Activated T-helper 17 cell treated with anti-CD3 and anti-CD28 coated beads, Interleukin-2, amount 50 U/mL, for 72 hours (primary cell): ENCODE measurements at places on chromosomes 5 and 9. TPM values are rescaled to one million over a fixed set of nuclear protein-coding genes. Genes with fewer than 3 reads are reported as not detected.

Gene RNF44
- 88.1 TPM for total RNA-seq

Gene CYLC2
- total RNA-seq, result not detected

Gene IL7R
- total RNA-seq, result 203 TPM

Gene IL9
- total RNA-seq, result 29.3 TPM

Gene SPATA31E1
- not detected for total RNA-seq

Gene C7
- not detected for total RNA-seq

Gene S100Z
- 5.2 TPM for total RNA-seq

Gene EDIL3
- total RNA-seq, result not detected

Gene COL23A1
- total RNA-seq, result 0.24 TPM

Gene LCN12
- 2.4 TPM for total RNA-seq

Gene PCDHGA4
- total RNA-seq, result not detected

Gene F2R
- 9.4 TPM for total RNA-seq

Gene CEL
- total RNA-seq, result 4.2 TPM

Gene TCOF1
- total RNA-seq, result 117 TPM

Gene TSLP
- 0.13 TPM for total RNA-seq

Gene FSTL4
- total RNA-seq, result 0.24 TPM

Gene ZNF462
- total RNA-seq, result 2.6 TPM

Gene MRRF
- 42.7 TPM for total RNA-seq

Gene PTGER4
- total RNA-seq, result 42.6 TPM

Gene C5orf58
- total RNA-seq, result not detected

Gene CACFD1
- 0.41 TPM for total RNA-seq

Gene ISCA1
- total RNA-seq, result 33.2 TPM

Gene SLC22A4
- total RNA-seq, result 0.58 TPM

Gene SMIM33
- total RNA-seq, result 0.90 TPM

Gene CKMT2
- not detected for total RNA-seq

Gene ADAMTS2
- total RNA-seq, result not detected

Gene BARHL1
- not detected for total RNA-seq

Gene C5orf46
- not detected for total RNA-seq

Gene MELK
- total RNA-seq, result 37.2 TPM

Gene CCL28
- 11.4 TPM for total RNA-seq

Gene TAF11L5
- not detected for total RNA-seq

Gene PCDH1
- total RNA-seq, result 0.64 TPM

Gene SPAG8
- total RNA-seq, result 0.43 TPM

Gene ANKRD31
- 0.32 TPM for total RNA-seq

Gene OBP2B
- not detected for total RNA-seq

Gene ABO
- total RNA-seq, result not detected

Gene FOXD1
- 0.45 TPM for total RNA-seq

Gene CTSL
- 13.2 TPM for total RNA-seq

Gene LAMC3
- 0.11 TPM for total RNA-seq

Gene TMC1
- 0.41 TPM for total RNA-seq

Gene CFAP77
- total RNA-seq, result not detected

Gene HK3
- 0.76 TPM for total RNA-seq

Gene FPGS
- total RNA-seq, result 56.7 TPM
